ENCODE measurements at places on chromosomes 2 and 18.
A peak's percentile ranks its signal among the peaks of the same experiment; 100 is the strongest.

GRCh38 chr2:148048475-148049221, 27.8 kb downstream of the MBD5 start:
- H3K4me3 ChIP-seq, result no peak overlapping the region
- no peaks in the 10 kb centered on the region for H3K27me3 ChIP-seq
- no peaks in the 10 kb centered on the region for H3K4me1 ChIP-seq
- no peaks in the 10 kb centered on the region for H3K36me3 ChIP-seq
- no peak for DNase-seq

DNA sequence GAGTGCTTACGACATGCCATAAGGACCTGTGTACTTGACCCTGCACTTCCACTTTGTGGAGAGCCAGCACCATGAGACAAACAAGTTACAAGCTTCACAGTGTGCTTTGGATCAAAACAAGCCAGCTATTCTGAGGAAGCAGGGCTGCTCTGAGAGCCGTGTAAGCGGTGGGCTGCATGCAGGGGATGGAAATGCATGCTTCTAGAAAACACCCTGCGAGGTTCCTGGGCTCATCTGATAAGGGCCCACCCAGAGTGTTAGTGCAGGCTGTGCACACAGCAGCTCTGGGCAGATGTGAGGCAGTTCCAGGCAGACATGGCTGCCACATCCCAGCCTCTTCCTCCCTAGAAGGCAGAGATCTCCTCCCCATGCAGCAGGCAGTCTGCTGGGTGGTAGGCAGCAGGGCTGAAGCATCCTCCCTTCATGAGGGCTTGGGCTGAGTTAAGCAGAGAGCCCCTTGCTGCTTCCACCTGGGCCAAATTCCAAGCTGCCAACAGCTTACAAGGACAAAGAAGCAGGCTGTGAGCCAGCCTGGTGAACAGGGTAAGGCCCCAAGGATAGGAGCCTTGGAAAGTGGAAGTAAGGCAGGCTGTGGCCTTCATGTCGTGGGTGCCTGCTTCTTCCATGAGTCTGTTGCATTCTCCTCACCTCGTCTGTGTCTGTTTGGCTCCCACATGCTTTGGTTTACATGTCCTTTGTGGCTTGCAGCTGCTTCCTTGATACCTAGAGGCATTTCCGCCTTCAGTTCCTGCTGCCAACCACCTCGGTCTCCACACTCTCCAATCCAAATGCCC, 7.7 kb downstream of the PSD4 start:
- no peak overlapping the region for H3K4me3 ChIP-seq
- H3K27ac ChIP-seq, result no peak overlapping the region
- no peaks in the 10 kb centered on the region for H3K36me3 ChIP-seq
- H3K4me1 ChIP-seq, result no peaks in the 10 kb centered on the region

DNA sequence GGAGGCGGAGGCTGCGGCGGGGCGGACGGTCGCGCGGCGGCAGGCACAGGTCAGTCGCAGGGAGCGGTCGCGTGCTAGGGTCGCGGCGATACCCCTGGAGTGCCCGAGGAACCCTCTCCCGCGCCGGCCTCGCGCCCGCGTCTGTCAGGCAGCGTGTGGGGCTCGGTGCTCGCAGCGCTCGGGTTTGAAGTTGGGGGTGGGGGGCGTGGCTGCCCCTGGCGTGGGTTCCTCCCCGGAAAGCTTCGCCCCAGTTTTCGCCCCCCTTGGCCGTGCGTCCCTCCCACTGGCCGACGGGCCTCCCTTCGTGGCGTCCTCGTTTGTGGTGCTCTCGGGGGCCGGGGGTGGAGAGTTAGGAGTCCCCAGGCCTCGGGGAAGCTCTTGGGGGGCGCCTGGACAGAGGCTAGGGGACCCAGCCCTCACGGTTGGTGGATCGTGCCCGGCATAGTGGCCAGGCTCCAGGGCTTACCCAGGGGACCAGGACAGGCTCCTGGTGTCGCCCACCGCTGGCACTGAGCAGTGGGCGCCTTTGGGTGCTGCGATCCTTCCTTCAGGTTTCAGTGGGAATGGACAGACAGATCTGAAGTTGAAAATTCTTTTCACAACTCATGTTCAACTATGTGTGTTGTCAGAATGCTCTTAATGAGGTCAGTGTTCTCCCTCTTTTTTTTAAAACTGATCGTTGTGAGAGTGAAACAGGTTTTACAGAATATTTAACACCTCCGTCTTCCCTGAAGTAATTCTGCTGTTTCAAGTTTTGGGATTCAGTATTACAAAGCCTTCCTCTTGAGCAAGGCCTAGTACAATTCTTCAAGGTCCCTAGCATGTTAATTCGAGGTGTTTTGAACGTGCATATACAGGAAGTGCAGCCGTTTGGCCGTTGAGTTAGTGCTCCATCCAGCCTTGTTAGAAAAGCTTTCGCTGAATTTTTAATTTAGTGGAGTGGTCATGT, 604 bp downstream of the RALBP1 start:
- H3K36me3 ChIP-seq, result no peaks in the 10 kb centered on the region
- H3K27me3 ChIP-seq, result no peaks in the 10 kb centered on the region
- peak overlapping the region; percentile 61 for H3K4me3 ChIP-seq

DNA sequence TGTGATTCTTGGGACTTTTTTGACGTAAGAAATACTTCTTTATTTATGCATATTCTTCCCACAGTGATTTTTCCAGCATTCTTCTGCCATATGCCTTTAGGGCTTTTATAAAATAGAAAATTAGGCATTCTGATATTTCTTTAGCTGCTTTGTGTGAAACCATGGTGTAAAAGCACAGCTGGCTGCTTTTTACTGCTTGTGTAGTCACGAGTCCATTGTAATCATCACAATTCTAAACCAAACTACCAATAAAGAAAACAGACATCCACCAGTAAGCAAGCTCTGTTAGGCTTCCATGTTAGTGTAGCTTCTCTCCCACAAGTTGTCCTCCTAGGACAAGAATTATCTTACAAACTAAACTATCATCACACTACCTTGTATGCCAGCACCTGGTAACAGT, 62.6 kb downstream of the EIF5B start:
- H3K36me3 ChIP-seq, result peaks cover 17% of the 10 kb centered on the region
- no peaks in the 10 kb centered on the region for H3K27me3 ChIP-seq
- H3K27ac ChIP-seq, result no peak overlapping the region
- no peak overlapping the region for H3K4me3 ChIP-seq
- no peaks in the 10 kb centered on the region for H3K4me1 ChIP-seq

DNA sequence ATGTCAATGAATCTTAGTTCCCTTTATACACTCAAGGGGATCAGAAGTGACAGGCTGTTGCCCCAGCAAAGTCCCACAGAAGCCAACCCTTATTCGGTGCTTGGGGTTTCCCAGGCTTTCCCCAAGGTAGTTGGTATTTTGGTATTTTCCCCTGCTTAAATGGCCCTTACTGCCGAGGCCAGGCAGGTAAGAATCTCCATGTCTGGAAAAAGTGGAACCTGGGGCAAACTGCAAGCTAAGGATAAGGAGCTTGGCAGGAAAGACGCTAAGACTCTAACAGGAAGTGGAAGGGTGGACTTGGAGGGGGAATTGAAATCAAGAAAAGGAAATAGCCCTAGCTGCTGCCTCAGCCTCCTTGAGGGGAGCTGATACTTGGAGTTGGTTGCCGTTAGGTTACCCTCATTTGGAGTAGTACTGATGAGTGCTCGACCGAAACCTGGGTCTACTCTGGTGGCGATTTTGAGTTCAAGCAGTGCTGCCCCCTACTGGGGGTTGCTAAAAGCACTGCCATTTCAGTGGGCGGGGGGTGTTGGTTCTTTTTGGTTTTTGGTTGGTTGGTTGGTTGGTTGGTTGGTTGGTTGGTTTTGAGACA, 3.3 kb upstream of the GPBAR1 start:
- H3K36me3 ChIP-seq, result peaks cover 9% of the 10 kb centered on the region
- no peak overlapping the region for H3K4me3 ChIP-seq
- DNase-seq, result peak; percentile 67
- H3K27me3 ChIP-seq, result no peaks in the 10 kb centered on the region

DNA sequence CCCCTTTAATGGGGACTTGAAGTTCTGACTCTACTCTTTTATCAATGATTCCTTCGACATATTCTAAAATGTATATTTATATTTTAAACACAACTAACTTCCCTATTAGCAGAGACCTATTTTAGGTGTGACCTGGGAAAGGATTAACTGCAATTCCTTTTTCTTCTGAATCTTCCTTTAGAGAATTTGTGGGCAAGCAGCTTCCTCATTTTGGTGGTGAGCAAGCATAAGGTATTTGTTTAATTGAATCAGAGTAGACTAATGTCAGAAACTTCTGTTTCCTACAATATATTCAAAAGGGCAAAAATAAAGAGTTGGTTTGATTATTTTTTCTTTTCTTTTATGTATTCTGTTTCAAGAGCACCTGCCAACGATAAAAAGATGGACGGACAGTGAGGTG, 237.0 kb downstream of the IKZF2 start:
- no peak for DNase-seq
- H3K27ac ChIP-seq, result no peak overlapping the region
- H3K4me3 ChIP-seq, result no peak overlapping the region
- H3K27me3 ChIP-seq, result no peaks in the 10 kb centered on the region

GRCh38 chr2:136049011-136049742, 63.8 kb upstream of the DARS1 start:
- no peak overlapping the region for H3K4me3 ChIP-seq
- no peaks in the 10 kb centered on the region for H3K36me3 ChIP-seq
- H3K27me3 ChIP-seq, result peaks cover 2% of the 10 kb centered on the region

- H3K27me3 ChIP-seq, result no peaks in the 10 kb centered on the region
- no peaks in the 10 kb centered on the region for H3K36me3 ChIP-seq
- no peak overlapping the region for H3K4me3 ChIP-seq
- DNase-seq, result no peak
Observed at GRCh38 chr18:68083131-68083530, 566.6 kb upstream of the DSEL start.

GRCh38 chr2:102473631-102474030, 605 bp downstream of the SLC9A4 start:
- no peak overlapping the region for H3K4me3 ChIP-seq
- H3K4me1 ChIP-seq, result no peaks in the 10 kb centered on the region
- H3K27ac ChIP-seq, result no peak overlapping the region
- H3K36me3 ChIP-seq, result no peaks in the 10 kb centered on the region
- no peak for DNase-seq

- no peaks in the 10 kb centered on the region for H3K4me1 ChIP-seq
- peaks cover 2% of the 10 kb centered on the region for H3K27me3 ChIP-seq
- no peaks in the 10 kb centered on the region for H3K36me3 ChIP-seq
- no peak overlapping the region for H3K4me3 ChIP-seq
Observed at GRCh38 chr2:62641410-62641843, 64.1 kb upstream of the EHBP1 start.

GRCh38 chr2:202530038-202530437, 104.7 kb upstream of the FAM117B start:
- no peaks in the 10 kb centered on the region for H3K36me3 ChIP-seq
- H3K27me3 ChIP-seq, result no peaks in the 10 kb centered on the region
- H3K4me3 ChIP-seq, result no peak overlapping the region
- DNase-seq, result no peak
- H3K4me1 ChIP-seq, result no peaks in the 10 kb centered on the region
